ENCODE measurements at places on chromosomes 3 and 15.

DNA sequence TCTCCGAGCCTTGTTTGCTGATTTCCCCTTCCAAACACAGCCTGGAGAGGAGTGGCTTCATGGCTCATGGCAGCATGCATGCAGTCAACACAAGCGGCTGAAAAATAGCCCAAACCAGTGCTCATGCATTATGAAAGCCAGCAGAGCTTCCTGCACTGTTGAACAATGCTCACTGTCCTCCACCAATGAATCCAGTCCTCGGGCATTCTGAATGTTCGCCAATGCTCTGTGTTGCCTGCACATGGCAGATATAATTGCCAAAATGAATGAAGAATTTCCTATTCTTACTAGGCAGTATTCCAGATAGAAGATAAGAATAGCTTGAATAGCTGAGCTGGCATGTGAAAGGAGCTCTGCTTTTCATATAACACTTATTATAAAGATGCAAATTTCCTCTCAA is 252.7 kb downstream of the ROBO1 start:
- DNase-seq: no peak

DNA sequence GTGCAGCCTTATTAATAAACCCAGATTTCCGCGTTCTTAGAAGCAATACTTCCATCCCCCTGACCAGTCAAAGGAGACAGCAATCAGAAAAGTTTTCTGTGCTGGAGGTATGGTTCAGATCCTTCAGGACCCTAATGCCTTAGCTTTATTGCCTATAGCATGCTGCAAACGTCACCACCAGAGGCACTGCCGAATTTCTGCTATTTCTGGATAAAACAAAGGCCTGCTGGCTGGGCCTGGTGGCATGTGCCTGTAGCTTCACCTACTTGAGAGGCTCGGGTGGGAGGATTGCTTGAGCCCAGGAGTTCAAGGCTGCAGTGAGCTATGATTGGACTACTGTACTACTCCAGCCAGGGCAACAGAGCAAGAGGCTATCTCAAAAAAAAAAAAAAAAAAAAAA is 407.2 kb downstream of the FOXP1 start:
- DNase-seq: no peak

DNA sequence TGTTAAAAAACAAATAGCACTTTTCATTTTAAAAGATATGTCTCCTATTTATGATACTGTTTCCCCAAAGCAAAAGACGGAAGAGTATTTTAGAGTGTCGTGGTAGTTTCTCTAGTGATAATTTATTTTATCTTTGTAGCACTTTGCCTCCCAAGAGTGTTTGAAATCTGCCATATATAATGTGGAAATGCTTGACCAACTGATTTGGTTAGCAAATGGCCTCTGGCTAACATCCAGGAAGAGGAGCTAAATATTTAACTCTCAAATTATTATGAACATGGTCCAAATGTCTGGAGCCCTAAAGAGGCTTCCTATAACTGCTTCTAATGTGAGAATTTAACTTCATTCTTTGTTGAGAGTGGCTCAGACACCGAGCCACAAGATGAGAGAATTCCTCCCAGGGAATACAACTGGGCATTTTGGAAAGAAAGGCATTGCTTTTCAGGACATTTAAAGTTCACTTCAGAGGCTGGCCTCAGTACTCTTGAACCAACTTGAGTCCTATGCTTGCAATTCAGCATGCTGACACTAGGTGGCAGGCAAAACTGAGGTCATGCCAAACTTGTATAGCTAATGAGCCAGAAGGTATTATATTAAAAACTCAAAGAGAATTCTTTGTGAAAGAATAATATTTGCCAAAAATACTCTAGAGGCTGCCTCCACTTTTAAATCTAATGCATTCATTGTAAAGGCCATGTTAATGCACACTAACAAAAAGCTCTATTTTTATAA is 104.5 kb downstream of the RARB start:
- DNase-seq: no peak

GRCh38 chr3:52398670-52399081 is 46.2 kb downstream of the SEMA3G start:
- DNase-seq: no peak

- DNase-seq: no peak
Observed at GRCh38 chr15:63044077-63044644, 1.6 kb downstream of the TPM1 start.

GRCh38 chr15:80211976-80212375 is 40.0 kb downstream of the CTXND1 start:
- DNase-seq: no peak

DNA sequence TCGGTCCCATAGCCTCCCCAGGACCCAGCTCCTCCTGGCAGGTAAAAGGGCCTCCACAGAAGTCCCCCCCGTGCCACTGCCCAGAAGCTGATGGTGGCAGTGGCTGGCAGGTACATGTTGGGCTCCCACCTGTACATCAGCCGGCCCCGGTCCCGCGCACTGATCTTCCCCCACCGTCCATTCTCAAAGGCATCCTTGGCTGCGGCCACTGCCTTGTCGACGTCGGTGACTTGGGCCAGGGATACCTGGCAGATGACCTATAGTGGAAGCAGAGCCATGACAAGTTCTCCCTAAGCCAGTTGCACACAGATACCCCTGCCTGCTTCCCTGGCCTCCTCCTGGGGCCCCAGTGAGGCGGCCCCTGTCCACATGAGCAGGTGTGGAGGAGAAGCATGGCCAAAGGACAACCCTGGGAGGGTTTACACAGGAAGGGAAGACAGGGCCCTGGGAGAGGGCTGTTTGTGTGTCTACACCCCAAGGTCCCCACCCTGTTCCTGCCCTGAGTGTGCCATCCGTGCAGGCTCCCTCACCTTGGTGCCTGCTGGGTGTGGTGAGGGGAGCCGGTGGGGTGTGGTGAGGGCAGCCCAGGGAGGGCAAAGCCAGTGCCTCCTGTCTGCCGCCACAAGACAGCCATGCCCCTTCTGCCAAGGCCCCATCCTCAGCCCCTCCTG is 44.8 kb downstream of the ALDH1L1 start:
- no peak for DNase-seq

DNA sequence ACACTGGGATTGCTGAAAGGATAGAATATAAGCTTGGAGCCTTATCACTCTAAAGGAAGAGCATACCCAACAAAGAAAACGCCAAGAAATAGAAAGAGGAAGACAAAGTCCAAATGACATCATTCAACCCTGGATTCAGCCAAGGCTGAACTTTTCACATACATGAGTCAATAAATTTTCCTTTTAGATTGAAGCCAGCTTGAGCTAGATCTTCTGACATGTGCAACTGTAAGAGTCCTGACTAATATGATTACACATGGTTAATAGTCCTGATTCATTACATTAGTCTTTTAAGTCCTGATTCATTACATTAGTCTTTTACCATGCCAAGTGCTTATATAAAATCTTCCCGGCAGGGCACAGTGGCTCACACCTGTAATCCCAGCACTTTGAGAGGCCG is 13.6 kb upstream of the DENND6A start:
- no peak for DNase-seq

GRCh38 chr3:191523148-191523547 is 62.2 kb downstream of the PYDC2 start:
- no peak for DNase-seq

DNA sequence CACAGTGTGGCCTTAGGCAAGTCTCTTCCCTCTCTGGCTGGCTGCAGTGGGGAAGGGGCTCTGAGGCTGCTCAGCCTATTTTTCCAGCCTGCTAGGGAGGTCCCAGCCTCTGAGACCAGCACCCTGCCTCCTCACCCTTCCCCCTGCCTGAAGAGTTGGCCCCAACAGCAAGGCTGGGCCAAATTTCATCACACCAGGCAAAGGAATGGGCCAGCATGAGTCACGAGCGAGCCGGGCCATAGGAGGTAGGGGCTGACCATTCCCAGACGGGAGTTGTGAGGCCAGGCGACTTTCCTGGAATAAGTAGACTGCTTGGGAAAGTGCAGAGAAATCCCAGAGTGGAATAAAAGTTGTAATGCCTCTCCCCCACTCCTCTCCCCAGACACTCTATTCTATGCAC is 5.7 kb upstream of the FBLN2 start:
- no peak for DNase-seq

DNA sequence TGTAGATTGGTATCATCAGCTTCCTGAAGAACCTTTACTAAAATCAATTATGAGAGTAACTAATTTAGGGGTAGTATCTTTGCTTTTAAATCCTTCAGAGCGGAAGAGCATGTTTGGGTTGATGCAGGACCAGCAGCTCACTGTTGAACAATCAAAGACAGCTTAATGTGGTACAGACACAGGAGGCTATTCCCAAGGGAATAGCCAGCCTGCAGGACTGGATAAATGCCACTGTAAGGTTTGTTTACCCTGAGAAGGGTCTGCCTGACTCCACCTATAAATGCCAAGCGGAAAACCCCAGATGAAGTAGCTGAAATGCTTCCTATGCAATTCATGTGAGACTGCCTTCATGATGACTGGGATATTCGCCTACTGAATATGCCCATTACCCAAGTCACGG is 16.0 kb upstream of the STAC start:
- no peak for DNase-seq

DNA sequence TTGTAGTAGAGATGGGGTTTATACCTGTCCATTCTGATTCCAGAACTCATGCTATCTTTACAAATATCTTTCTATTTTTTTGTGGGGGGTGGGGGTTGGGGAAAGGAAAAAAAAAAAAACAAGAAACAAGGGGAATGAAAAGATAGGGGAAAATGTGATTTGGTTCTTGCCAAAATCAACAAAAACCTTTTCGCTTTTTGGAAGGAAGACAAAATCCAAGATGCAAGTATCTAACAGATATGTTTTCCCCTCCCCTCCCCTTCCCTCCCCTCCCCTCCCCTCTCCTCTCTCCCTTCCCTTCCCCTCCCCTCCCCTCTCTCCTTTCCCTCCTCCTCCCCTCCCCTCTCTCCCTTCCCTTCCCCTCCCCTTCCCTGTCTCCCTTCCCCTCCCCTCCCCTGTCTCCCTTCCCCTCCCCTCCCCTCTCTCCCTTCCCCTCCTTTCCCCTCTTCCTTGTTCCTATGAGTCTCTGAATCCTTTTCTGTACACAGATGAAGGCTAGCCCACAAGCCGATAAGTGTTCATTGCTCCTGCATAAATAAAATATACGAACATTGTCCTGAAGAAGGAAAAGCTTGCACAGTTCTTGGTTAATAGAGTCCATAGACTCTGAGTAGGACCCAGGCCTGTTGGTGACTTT is 551.9 kb downstream of the EDEM1 start:
- DNase-seq: no peak

- no peak for DNase-seq
Observed at GRCh38 chr3:5294356-5294755, 106.8 kb downstream of the EDEM1 start.

DNA sequence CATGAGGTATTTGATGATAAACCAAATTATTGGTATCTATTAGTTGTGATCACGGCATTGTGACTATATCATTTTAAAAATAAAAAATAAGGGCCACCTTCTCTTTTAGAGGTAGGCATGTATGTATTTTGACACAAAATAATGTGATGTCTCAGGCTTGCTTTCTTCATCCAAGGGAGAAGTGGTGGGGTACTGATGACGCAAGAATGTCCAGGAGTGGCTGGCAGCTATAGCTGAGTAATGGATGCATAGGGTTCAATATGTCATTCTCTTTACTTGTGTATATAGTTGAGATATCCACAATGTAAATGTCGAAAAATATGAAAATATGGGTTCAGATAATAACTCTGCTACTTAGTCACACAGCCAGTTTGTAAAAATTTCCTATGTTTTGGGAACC is 46.8 kb upstream of the NSMCE3 start:
- no peak for DNase-seq

DNA sequence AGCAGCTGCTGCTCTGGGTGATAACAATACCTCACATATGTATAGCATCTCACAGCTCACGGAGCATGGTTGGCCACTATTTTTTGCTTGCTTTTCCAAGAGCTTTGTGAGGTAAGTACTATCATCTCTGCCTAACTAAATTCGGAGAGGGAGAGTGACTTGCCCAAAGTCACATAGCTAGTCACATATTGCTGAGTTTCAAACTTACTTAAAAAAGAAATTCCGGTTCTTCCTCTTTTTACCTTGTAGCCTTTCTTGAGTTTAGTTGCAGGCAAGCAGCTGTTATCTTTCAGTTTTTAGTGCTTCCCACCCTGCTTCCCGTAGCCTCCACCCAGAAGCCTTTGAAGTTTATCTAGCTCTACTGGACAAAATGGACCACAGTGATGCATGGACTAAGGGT is 309.2 kb downstream of the PDCD6IP start:
- DNase-seq: no peak

DNA sequence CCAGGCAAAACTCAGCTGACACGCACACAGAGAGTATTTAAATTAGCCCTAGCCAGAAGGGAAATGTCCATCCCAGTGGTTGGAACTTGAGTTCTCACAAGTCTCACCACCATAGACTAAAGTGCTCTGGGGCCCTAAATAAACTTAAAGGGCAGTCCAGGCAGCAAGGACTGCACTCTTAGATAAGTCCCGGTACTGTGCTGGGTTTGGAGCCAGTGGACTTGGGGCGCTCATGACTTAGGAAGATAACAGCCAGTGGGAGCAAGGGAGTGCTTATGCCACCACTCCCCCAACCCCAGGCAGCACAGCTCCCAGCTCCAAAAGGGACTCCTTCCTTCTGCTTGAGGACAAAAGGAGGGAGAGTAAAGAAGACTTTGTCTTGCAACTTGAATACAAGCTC is 319.5 kb upstream of the GPR149 start:
- DNase-seq: no peak

DNA sequence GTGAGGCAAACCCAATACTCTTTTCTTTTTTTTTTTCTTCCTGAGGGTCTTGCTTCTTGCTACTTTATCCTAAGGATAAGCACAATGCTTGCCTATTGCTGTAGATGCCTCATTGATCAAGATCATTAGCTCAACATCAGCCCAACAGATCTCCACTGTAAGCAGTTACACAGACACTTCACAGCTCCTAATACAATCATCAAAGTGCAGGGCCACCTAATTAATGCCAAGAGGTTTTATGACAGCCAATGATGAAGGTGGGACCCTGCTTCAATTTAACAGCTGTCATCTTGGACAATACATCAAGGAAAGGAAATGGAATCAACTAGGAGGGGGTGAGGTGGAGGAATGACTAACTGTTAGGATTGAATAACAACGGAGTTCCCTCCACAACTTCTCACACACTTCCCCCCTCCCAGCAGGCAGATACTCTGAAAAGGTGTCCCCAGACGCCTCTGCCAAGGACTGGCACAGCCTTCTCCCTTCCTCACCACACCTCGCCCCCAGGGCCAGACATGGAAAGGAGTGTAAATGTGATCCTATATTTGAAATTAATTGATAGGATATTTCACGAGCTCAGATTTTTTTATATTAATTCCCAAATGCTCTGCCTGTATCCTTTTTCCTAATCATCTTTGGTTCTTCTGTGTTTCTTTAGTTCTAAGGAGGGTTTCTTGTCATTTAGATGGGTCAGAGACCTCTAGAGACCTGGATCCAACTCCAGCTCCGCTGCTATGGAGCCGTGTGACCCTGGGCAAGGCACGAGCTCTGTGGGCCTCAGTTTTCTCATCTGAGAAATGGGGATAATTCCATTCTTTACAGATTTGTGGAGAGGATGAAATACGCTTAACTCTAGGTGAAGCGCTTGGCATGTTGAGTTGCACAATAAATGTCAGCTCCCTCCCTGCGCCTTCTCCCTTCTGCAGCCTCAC is 1.2 kb downstream of the DCLK3 start:
- DNase-seq: no peak

DNA sequence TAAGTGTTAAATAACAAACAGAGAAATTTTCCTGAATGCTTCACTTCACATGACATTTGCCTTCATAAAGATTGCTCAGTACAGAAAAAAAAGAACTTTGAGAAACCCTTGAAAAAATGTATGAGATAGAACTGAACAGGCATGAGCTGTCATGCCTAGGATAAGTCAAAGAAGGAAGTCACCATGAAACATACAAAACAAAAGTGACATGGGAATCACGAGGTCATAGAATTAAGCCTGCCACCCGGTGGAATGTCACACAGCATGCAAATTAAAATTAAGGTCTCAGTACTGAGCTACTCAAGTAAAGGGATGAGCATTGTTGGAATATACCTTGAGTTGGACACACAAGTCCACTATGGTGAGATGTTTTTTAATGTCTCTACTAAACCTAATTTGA is 652.5 kb upstream of the NECTIN3 start:
- DNase-seq: no peak
